NCI-H1092 (cell line): ENCODE measurements at places on chromosomes 6 and 20.

GRCh38 chr20:48765359-48765758 is 62.4 kb downstream of the PREX1 start:
- DNase-seq, result no peak

DNA sequence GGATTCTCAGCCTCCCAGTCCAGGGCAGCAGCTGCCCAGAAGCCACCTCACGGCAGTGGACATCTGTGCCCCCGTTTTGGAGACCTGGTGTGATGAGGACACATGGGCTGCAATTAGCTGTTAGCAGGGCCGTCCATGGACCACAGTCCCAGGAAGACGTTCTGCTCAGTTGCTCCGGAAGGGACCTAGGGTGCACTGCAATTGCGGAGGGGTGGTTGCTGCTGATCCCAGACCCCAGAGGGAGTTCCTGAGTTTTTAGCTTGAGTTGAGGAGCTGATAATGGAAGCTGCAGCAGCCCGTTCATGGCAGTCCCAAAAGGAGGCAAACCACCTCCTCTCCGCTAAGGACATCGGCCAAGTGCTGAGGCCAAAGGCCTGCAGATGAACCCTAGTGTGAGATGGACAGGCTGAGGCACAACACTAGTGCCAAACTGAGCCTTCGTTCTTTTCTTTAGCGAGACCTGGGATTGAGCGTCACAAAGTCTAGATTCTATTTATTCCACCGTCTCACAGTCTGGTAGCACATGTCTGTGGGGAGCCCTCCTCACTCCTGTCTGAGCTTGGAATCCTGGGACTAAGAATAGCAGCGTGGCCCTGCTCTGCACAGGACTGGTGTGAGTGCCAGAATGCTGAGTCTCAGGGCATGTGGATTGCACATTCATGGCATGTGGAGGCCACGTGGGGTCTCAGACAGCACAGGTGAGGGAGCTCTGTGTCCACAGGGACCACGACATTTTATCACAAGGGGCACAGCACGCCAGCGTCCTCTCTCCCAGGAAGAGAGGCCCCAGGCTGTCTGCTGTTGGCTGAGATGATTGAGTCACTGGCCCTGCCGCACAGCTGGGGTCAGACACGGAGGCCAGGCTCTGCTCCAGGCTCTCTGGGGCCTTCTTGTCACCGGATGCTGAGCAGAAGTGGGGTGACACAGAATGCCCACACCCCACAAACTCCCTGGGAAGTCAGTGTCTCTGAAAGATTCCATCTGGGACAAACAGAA is 113.4 kb downstream of the PSMB1 start:
- no peak for DNase-seq

DNA sequence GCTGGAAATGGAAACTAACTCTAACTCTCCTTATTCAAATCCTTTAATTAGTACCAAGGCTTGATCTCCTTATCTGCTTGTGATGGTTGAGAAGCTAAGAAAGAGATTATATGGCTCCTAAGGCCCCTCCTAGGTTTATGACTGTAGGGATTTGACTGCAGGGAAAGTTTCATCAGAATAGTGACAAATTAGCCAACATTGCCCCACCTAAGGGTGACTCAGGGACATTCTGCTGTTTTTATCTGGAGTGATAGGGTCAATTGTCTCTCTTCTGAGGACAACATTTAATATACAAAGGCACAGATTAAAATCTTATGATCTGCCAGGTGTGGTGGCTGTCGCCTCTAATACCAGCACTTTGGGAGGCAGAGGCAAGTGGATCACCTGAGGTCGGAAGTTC is 138.1 kb upstream of the MARCKS start:
- DNase-seq, result no peak

DNA sequence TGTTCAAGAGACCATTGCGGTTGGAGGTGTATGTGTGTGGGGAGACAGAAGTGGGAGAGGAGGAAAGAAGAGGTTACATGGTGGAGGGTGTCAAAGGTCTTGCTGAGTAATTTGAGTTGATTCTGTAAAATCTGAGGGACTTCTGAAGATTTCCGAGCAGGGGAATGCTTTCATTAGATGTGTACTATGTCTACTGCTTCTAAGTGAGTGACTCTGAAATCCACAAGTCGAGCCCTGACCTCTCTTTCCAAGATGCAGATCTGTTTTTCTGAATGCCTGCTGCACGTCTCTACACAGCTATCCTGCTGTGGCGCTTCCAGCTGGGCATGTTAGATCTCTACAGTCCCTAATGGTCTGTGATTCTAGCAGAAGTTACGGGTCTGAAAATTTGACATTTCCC is 209.8 kb downstream of the ATXN1 start:
- DNase-seq, result no peak

- no peak for DNase-seq
These were observed 2.3 kb downstream of the RIN2 start for GRCh38 chr20:19760371-19760721.

DNA sequence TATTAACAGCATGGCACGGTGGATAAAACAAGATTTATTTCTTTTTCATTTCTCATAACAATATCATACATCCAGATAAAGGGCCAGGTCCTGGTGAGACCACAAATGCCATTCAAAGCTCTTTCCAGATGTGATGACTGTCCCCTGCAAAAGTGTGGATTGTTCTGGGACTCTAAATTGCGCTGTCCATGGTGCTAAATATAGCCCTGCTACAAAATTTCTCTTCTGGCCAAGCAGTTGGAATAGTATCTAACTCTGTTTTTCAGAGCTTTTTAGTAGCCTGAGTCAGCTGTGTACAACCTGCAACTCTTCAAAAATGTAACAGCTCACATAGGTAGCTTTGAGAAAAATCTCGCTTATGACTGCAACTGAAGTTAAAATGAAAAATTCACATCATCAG is 115.8 kb downstream of the MANEA start:
- DNase-seq, result no peak

DNA sequence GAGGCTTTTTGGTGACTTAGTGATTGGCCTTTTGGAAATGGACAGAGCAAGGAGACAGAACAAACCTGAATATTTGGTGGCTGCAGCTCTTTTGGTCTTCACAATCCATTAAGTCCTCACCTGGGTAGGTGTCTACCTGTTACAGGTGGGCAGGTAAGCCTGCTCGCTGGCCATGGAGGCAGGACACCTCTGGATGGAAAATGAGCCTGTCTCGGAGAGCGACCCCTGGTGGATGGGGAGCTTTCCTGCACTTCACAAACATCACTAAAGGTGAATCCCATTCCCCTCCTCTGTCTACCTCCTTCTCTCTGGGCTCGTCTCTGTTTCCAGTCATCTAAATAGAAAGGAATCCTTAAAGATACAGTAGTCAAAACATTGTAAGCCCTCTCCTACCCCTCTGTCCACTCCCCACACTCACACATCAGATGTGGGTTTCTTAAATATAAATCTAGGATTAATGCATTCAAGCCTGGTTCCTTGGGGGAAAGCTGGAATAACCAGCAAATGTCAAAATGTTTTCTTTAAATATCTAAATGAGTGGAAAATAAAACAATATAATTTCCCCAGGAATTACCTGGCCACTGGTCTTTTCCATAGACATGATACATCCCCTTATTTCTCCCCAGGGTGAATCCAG is 304.9 kb downstream of the CDH26 start:
- DNase-seq, result no peak

DNA sequence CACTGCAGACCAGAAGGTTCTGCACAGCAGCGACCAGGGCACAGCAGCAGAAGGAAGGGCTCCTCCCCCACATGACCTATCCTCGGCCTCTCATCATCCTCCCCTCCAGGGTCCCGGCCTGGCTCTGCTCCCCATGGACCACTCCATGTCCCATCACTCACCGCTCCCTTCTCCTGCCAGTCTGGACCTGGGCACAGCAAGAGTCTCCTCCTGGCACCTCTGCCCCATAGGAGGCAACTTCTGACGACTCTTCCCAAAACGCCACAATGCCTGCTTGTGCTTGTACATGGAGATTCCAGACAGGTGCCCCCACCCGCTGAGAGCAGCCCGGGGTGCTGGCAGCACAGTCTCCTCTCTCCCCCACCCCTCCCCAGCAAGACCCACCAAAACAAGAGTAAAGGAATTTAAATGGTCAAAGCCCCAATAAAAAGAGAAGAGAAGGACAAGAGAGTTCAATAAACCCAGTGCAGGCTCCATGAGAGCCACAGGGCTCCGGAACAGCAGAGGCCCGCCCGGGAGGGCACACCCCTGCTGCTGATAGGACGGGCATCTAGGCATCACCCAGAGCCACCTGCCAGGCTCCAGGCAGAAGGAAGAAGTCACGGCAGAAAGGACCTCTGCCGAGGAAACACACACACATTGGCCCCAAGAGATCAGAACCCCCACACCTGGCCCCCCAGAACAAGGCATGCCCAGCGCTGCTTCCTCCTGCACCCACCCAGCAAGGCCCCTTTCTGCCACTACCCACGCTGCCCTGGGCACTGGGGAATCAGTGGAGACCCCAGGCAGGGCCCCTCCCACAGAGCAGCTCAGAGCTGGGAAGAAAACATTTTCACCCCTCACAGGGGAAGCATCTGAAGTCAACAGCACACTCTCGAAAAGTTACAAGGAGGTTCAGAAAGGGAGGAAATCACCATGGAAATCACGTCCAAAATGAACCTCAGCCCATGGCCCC is 15.2 kb downstream of the TAF4 start:
- no peak for DNase-seq

DNA sequence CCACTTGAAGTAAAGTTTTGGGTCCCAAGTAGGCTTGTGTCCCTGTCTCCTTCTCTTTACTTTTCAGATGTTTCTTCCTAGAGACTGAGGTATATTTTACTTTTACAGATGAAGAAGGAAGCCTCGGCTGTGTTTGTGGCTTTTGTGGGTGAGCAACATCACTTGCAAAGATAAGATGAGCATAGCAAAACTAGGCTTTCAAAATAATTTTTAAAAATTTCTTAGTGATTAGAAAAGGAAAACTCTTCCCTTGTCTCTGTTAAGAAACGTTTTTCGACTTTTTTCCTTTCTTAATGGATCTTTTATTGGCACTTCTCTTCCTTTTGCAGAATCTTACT is 7.6 kb downstream of the PTPN1 start:
- DNase-seq, result no peak

GRCh38 chr6:4209196-4209595 is 73.8 kb upstream of the ECI2 start:
- no peak for DNase-seq

DNA sequence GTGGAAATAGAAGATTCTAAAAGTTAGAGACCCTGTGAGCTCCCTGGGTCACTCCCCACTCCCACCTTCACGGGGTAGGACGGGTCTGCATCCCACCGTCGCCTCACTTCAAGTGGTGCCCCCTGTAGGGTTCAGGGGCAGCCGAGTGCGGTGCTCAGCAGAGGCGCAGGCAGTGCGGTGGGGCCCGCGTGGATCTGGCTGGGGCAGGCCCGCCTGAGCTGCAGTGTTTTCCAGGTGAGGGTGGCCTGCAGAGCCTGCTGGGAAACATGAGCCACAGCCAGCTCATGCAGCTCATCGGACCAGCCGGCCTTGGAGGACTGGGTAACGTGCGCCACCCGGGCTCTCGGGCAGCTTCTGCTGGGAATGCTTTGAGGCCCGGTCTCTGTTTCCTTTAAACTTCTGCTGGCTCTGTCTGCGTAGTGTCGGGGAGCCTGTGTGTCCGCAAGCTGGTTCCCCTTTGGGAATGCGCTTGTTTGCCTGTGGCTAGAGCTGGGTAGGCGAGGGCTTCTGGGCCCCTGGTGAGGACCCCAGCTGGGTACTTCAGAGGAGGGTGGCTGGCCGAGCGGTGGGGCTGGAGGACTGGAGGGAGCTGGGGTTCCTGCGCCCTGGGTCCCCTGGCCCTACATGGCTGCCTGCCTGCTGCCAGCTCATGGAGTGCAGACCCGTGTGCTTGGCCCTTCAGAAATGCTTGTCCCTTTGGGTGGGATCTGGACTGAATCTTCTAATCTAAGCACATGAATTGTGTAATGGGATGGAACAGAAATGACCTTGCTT is 3.8 kb downstream of the ADRM1 start:
- DNase-seq, result no peak

GRCh38 chr6:92623431-92623830 is 795.9 kb downstream of the EPHA7 start:
- DNase-seq, result no peak

DNA sequence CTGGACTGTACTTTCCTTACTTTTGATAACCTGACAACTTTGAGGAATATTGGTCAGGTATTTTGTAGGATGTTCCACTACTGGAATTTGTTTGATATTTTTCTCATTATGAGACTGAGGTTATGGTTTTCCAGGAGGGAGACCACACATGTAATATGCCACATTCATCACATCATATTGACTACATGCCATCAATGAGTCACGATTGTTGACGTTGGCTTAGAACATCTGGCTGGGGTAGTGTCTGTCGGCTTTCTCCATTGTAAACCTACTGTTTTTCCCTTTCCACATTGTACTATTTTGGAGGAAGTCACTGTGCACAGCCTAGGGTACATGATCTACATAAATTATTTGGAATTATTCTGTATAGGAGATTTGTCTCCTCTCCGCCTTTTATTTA is 1.4 kb upstream of the STX11 start:
- DNase-seq, result no peak

DNA sequence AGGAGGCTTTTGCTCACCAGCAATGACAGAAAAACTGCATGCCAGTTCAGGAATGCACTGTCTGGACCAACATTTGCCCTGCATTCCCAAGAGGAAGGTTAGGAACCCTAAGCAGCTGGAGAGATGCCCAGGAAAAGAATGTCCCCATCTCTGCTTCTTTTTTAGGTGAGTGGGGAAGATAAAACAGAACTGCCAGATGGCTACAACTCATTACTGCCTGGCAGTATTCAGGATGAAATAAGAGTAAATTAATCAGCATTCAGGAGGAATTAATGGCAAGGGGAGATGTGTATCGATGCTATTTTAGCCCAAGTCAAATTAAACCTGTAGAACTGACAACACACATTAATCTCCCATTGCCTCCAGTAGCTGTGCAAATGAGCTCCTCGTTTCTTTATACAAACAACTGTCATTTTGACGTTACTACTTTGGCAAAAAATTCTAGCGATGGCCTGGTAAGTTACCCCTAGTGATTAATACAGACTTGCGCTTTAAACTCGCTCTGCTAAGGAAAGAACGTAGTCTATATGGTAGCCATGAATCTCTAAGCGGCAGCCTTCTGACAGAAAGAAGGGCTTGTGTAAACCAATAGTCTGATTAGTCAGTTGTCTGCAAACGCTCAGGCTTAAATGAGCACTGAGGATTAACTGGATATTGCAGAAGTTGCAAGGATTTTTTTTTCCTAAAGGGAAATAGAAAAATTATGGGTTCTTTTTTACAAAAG is 16.7 kb upstream of the SMLR1 start:
- no peak for DNase-seq

- no peak for DNase-seq
These were observed 57.1 kb downstream of the SSR1 start for GRCh38 chr6:7255918-7256317.

DNA sequence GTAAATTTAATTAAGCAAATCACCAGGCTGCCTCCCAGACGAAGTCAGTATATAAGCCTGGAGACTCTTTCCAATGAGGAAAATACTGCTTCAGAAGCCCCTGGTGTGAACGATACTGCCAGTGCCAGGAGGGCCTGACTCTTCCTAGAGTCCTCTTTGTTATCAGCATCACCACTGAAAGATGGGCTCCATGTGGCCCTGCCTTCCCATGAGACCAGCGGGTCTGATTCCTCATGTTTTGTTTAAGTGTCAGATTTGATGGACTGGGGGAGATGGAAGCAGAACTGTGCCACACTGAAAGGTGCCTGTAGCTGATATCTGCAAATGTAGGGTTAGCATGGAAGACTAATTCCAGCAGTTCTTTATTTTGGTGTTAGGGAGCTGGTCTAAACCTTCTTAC is 7.9 kb downstream of the NQO2 start:
- no peak for DNase-seq
